ENCODE measurements at places on chromosomes 11 and 22.

- peak; percentile 91 for DNase-seq
These were observed 71.3 kb downstream of the PPP2R1B start for GRCh38 chr11:111694851-111695250.

DNA sequence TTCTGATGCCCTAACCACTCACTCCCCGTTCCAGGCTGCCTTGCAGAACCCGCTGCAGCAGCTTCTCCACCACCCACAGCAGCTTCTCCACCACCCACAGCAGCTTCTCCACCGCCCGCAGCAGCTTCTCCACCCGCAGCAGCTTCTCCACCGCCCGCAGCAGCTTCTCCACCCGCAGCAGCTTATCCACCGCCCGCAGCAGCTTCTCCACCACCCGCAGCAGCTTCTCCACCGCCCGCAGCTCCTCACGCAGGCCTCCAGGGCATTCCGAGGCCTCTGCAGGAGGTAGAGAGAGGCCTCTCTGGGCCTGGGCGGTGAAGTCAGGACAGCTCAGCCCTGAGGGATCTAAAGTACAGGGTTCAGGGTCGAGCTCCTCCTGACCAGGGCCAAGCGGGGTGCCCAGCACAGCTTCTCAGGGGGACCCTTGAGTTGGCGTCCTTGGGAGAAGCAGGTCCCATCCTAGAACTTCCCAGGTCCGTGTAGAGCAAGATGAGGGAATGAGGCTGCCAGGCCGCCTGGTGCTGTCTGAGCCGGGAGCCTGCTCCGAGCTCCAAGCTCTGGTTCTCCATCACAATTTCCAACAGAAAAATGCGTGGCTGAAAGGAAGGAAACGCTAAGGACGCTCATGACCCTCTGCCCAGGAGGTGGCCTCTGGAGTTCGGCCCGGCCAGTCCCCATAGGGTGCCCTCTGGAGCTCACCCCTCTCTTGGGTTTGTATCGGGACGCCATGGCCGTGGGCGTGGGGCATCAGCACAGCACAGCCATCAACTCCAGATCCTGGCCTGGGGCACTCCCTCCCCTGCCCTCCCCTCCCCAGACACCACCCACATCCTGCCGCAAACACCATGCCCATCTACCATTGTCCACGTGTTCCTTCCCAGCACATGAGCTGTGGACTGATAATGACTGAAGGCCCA lies 528.6 kb downstream of the BRD1 start:
- no peak for DNase-seq

GRCh38 chr11:12020546-12020945 lies 12.1 kb upstream of the DKK3 start:
- DNase-seq = no peak

- no peak for DNase-seq
These were observed 3.4 kb downstream of the MMP3 start for GRCh38 chr11:102840018-102840417.

- DNase-seq = no peak
These were observed 59.8 kb upstream of the SEPTIN5 start for GRCh38 chr22:19654338-19654987.

- no peak for DNase-seq
These were observed 15.0 kb downstream of the SLC1A2 start for GRCh38 chr11:35404388-35404775.

GRCh38 chr22:34454598-34454997 lies 534.3 kb upstream of the LARGE1 start:
- DNase-seq = no peak

DNA sequence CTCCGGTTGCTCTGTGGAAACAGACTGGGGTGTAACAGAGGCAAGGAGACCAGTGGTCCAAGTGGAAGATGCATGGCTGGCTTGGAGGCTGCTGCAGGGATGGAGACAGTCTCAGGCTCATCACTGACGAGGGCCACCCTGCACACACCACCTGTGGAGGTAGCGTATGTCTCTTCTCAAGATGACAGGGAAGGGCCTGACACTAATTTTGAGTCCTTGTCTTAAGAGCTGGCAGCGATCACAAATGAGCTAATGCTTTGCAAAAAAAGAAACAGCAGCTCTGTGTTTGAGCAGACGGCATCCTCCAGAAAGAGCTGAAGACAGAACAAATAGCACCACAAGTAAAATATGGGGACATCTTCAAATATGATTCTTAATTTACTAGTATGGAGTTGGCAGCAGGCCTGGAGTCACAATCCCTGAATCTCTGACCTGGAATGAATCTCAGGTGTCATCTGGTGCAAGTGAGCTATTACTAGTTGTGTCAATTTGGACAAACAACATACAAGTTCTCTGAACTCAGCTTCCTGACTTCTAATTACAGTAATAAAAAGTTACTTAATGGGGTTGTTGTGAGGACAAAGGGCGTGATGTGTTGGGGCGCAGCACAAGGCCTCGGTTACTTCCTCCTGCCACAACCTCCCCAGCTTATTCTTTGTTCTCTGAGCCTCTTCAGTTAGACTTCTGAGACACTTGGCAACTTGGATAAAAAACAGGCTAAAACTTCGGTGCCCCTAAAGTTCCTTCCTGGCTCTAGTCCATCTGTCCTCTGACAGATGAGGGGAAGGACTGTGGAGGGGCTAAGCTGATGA lies 95.2 kb upstream of the BID start:
- no peak for DNase-seq

GRCh38 chr11:95655536-95655935 lies 134.0 kb downstream of the FAM76B start:
- DNase-seq = no peak

DNA sequence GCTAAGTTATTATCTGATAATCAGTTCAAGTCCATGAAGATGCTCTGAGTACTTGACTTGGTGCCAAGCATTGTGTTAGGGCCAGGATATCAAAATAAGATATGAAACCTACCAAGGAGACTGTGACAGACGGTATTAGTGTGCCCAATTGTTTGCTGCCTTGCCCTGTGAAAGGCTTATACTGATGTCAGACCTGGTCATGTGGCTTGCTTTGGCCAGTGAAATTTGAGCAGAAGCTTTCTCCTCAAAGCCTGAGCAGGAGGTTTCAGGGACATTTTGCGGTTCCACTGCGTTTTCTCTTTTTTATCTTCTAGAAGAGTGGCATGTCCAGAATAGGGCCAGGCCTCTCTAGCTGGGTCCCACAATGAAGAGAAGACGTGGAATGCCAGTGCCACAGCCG lies 15.8 kb upstream of the PKNOX2 start:
- DNase-seq = no peak

DNA sequence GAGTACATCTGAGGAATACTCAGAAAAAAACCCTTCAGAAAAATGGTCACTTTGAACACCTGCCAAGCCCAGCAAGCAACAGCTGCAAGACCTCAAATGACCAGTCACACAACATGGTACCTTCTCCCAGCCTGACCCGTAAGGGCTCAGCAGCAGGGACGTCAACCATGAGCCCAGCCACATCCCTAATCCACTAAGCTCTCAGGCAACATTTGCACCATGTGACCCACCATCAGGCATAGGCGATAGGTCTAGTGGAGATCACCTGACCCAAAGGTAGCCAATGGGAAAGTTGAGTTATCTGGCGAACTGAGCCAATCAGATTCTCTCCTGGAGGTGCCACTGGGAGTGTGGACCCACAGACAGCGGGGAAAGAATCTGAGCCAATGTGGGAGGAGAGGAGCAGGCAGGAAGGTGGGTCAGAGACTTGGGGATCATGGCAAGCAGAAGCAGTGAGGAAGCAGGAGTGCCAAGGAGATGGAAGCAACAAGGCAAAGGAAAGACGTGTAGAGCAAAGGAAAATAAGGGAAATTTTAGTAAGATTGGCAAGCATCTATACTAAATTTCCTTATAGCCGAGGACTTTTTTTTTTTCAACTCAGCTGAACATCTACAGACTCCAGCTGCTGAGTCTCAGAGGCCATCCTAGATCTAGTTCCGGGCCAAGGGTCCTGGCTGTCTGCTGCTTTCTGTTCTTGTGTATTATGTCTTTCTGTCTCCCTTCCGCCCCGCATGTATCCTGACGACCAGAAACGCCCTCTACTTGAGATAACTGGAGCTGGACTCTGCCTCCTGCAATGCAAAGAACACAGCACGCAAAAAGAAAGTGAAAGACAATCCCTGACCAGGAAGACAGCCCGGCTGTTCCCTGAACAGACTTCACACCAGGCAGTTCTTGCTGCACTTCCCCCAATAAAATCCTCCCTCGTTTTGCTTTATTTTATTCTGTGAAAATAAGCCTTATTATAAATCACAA lies 11.0 kb upstream of the PLAAT2 start:
- peak; percentile 46 for DNase-seq

- DNase-seq = no peak
These were observed 46.8 kb downstream of the TRIM44 start for GRCh38 chr11:35709376-35709775.

DNA sequence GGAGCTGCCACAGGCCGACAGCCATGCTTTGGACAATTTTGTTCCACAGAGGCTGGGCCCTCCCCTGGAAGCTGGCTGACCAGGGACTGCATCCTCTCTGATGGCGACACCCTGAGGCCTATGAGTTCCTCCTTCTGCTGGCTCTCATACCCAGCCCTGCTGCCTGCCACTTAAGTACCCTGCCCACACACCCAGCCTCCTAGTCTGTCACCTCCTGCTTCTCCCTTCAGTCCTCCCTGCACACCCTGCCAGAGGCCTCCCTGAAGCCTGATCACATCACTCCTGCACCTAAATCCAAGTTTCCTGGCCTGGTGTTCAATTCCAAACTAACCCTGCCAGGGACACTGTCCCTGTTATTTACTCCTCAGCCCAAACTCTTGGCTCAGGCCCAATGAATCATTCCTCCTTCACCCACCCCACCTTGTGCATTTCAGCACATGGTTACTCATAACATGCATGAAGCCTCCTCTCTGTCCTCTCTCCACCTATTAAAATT lies 136.7 kb upstream of the NECTIN1 start:
- DNase-seq = no peak

DNA sequence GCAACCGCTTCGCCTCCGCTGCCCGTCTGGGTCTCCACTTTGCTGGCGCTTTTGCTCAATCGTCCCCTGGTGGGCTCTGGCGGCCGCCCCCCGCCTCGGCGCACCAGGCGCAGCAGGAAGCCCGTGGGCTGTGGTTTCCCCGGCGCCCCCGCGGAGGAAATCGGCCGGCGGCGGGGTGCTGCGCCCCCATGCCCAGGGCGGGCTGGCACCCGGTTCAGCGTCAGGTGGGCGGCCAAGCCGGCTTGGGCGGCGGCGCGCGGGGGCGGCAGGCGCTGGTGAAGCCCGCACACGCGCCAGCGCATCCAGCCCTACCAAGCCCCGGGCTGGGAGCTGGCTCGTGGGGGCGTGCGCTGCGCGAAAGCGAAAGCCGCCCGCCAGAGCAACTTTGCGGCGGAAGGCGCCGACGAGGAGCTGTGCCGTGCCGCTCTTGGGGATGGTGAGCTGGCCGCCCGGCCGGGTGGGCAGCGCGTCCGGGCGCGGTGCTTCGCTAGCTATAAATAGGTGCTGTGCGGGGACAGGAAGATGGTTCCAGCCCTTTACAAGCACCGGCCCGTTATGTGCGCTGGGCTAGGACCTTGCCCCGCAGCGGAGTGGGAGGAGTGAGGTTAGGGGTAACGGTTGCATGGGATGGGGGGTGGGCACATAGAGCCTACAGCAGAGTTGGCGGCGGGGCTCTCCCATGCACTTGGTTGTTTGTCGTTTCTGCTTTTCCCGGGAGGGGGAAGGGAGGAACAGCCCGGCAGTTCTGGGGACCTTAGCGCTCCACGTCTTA lies 25.0 kb upstream of the SUSD2 start:
- no peak for DNase-seq

DNA sequence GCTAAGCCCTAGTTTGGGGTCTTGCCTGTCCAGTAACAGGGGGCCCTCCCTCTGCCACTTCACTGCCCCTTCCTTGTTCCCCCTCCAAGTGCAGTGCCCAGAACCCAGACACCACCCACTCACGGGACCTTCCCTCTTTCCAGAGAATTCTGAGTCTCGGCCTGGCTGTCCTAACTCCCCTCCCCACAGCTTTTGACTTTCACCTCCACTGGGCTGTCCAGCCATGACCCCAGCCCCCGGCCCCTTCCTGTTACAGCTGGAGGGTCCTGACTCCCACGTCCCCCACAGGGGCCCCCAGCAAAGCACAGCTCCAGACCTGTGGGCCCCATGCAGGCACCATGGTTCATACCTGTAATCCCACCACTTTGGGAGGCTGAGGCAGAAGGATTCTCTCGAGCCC lies 71.5 kb downstream of the BRD1 start:
- DNase-seq = no peak

DNA sequence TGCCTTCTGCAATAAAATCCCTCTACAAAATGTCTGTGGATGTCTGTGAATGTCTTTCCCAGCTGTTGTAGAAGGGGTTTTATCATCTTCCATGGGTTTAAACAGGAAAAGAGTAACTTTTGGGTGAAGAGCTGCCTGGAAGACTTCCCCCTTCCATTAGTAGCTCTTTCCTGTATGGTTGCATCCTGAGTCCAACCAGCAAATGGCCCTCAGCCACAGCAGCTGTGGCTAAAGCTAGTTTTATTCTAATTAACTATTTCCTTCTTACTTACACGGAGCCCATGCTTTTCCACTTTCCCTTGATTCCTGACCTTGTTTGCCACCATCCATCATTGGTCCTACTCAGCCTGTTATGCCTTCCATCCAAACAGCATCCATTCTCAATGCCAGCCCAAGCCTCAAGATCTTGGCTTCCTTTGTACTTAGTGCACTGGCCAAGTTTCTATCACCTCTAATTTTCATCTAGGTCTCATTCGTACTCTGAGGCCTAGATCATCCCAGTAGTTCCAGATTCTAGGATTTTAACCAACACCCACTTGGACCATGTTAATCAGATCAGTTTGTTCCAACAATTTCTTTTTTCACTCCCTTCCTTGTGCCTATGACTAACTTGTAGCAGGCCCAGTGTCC lies 41.5 kb upstream of the CADM1 start:
- no peak for DNase-seq

- DNase-seq = peak; percentile 32
These were observed 13.9 kb downstream of the DUSP8 start for GRCh38 chr11:1557904-1558774.

GRCh38 chr11:77418155-77418970 lies 55.5 kb downstream of the PAK1 start:
- DNase-seq = no peak

DNA sequence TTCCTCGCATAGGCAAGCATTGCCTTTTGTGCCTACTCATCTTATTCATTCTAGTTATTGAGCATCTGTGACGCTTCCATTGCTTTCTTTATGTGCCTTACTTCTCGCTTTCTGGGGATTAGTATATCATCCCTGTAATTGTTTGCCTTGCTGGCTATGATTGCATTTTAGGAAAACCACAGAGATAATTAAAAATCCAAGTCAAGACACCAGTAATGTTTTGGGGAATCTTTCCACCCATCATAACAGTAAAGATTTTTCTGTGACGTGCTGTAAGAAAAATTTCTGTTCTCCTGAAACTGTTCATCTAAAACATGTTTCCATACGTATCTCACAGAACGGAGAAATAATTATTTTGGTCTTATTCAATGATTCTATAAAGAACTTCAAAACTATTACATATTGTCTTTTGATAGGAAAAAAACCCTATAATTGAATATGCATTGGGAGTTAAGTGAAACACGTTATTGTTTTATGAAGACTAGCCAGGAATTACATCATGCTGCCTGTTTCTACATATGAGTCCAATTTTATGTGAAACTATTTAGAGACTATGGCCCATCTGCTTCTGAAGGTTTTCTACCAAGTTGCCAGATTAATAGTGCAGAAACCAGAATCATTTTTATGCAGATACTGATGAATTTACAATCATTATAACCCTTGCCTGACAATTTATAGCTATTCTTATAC lies 133.7 kb upstream of the FIBIN start:
- no peak for DNase-seq

GRCh38 chr11:115665958-115666357 lies 161.7 kb upstream of the CADM1 start:
- DNase-seq = no peak

All from skeletal muscle cell (primary cell).